ENCODE measurements at places on chromosomes 5 and 9.
A peak's percentile ranks its signal among the peaks of the same experiment; 100 is the strongest.

GRCh38 chr5:5658226-5658625 is 235.7 kb downstream of the ICE1 start:
- peak; percentile 56 for DNase-seq

DNA sequence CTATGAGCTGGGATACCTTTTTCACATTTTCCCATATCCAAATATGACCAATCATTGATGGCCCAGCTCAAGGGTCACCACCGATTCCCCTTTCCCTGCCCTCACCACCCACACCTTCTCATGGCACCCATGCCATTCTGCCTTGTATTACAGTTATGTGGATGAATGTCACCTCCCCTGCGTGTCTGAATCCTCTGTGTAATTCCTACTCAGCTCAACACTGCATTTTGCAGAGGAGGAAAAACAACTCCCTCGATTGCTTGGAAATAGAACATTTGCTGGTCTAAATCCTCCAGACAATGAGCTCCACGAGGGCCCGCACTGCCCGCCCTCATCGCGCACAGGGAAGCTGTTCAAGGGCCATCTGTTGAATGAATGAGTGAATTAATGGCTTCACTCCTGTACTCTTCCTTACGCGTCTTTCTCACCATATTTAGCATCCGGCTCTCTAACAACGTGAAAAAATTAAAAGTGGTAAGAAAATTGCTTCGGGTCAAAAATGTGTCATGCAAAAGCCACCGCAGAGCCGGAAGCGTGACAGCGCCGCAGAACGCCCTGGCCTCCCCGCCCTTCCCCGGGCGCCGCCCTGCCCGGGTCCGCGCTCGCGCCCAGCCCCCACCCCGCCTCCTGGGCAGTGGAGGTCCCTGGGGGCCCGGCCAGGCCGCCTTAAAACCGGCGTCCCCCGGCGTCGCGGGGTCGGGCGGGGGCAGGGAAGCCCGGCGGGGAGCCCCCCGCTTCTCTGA is 704 bp downstream of the SUSD1 start:
- DNase-seq: no peak

GRCh38 chr5:73215531-73215890 is 42.5 kb downstream of the TMEM174 start:
- DNase-seq: no peak

DNA sequence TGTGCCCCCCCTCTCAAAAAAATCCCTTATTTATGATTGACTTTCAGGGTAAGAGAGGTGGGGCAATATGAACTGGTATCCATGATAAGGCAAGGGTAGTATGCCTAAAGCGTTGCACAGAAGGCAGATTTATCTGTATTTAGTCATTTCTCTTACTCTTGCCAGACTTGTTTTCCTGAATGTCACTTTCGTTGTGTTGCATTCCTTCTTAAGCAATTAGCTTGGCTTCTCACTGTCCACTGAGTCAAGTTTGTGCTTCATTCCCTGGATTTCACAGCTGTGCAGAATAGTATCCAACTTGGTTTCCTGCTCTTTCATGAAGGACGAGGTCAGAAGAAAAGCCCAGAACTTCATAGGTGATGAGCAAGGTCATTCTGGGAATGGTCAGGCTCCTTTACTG is 301.5 kb upstream of the ACTBL2 start:
- peak; percentile 23 for DNase-seq

DNA sequence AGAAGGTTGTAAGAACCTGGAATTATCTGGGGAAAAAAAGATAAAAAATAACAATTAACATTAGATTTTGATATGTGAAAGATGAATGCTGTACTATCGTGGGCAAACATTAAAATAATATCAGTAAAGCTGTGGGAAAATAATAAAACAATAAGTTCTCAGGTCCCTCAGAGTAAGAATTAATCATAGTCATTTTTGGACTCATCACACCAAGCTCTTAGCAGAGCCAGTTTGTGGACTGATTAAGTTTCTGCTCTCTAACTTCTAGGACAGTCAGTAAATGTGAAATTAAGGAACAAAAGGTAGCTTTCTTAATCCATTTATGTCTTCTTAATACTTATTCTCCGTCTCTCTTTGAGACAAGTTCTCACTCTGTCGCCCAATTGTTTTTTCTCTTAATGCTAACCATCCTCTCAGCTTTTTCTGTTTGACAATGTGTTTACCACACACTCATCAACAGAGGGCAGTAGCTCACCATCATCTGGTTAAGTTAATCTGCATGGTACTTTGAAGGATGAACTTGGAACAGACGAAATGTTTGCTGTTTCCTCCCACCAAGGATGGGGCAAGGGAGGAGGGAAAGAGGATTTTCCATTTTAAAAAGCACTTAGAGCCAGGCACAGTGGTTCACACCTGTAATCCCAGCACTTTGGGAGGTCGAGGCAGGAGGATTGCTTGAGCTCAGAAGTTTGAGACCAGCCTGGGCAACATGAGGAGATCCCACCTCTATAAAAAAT is 5.3 kb upstream of the ACO1 start:
- DNase-seq: peak; percentile 92

GRCh38 chr5:113480243-113480642 is 8.0 kb downstream of the MCC start:
- DNase-seq: peak; percentile 50

GRCh38 chr9:37801287-37801850 is 772 bp downstream of the DCAF10 start:
- peak; percentile 20 for DNase-seq

- no peak for DNase-seq
Observed at GRCh38 chr5:172380301-172380986, 73.9 kb downstream of the SH3PXD2B start.

DNA sequence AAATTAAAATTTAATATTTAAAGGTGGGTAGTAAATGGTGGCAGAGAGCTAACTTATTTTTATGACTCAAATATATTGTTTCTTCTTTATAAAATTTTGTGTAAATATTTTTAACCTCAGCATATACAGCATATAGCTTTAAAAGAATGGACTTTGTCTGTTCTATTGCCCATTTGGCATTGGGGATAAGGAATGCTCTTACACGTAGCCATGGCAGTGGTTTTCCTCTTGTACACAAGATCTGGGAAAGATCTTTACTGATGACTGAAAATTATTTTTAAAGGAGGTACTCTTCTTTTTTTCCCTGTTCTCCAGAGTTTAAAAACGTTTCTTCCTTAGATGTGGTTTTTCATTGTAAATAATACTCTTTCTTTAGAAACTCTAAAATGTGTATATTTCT is 75.0 kb downstream of the PBX3 start:
- no peak for DNase-seq

- DNase-seq: no peak
Observed at GRCh38 chr5:81855591-81855990, 104.7 kb upstream of the SSBP2 start.

GRCh38 chr5:130964231-130965202 is 200.5 kb downstream of the HINT1 start:
- DNase-seq: no peak

GRCh38 chr5:8954801-8955200 is 591.1 kb downstream of the SEMA5A start:
- DNase-seq: no peak

DNA sequence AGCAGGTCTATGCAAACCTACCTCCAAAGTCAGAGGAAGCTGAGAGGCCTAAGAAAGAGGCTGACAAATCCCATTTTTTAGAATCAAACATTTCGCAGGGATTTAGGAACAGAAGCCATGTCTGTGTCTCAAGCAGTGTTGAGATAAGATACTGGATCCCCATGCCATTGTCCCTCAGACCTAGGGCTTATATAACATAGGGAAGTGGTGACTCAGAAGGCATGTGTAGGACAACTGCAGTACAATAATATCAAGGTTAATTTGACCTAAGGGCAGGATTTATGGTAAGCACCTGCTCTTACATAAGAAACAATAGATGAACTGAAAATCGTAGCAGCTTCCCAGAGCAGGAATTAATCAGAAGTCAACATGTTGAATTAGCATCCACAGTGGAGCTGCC is 459.4 kb downstream of the ANXA1 start:
- DNase-seq: no peak

GRCh38 chr5:157961896-157962590 is 103.1 kb upstream of the CLINT1 start:
- DNase-seq: no peak

- peak; percentile 100 for DNase-seq
Observed at GRCh38 chr5:59745415-59745863, 148.1 kb downstream of the PDE4D start.

DNA sequence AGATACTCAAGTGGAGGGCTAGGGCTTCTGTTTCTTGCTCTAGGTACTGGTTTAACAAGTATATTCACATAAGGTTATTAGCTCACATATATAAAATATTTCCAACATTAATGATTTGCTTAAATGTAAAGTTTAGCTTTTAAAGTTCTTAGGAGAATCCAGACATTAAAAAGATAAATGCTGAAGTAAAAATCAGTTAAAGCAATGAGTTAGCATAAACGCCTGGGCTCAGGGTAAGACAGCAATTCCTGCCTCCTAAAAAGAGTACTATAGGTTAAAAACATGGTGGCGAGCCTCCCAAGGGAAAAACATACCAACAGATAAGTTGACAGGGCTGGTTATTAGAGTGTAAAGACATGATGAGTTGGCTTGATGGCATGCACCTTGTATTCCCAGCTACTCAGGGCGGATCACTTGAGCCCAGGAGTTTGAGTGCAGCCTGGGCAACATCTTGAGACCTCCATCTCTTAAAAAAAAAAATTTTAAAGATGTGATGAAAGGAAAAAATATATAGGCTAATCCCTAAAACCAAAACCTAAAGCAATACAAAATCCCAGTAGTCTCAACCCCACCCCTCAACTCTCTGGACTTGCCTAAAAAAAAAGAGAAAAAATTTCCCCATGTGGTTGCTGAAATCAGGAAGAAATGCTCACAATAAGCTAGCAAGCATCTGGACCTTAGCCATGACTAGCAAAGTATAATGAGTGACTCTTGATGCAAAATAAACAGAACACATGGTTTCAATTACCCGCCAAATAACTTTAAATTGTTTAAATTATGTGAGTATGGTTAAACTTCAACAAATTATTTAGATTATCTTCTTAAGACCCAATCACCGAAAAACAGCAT is 3.6 kb downstream of the GOLPH3 start:
- DNase-seq: no peak

DNA sequence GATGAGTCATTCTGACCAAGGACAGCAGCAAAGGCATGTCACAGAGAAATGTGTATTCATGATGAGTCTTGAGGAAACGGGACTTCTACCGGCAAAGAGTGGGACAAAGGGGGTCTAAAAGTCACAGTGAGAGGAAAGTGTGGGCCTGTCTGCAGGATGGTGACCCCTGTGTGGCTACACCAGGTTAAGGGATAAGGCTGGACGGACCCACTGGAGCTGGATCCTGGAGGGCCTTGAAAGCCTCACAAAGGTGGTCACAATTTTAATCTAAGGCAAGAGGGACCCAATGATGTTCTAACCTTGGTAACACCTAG is 176.5 kb downstream of the CDK5RAP2 start:
- no peak for DNase-seq

GRCh38 chr5:72760259-72760658 is 56.2 kb upstream of the TNPO1 start:
- peak; percentile 10 for DNase-seq

DNA sequence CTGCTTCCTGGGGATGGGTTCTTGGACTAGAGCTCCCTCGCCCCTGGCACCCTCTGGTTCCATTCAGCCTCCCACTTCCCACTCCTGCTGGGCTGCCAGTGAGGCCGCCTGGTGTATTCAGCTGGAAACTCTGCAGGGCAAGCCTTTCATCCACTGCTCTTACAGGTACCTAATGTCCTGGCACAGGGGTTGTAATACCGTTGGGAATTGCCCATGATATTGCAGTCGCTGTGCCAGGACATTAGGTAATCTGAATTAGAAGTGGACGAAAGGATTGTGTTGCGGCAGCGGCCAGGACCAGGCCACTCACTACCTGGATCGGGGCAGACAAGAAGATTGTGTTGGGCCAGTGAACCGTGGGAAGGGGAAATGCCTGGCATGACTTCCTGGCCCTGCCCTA is 13.1 kb downstream of the TMOD1 start:
- DNase-seq: no peak

DNA sequence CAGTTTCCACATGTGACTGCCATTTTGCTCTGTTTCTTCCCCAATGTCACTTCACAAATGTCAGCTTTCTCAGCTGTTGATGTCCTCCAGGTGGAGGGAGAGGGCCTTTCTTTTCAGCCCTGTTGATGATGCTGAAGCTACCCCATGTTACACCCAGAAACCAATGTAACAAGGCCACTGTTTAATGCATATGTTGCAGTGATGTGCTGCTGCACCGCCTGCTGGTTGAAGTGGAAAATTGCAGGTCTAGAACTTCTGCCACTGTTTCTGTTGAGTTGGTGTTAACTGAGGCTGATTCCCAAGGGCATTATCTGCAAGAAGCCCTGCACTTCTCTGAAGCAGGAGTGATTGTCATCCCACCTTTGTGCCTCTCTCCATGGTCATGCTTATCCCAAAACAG is 428.4 kb downstream of the KDM4C start:
- peak; percentile 37 for DNase-seq

DNA sequence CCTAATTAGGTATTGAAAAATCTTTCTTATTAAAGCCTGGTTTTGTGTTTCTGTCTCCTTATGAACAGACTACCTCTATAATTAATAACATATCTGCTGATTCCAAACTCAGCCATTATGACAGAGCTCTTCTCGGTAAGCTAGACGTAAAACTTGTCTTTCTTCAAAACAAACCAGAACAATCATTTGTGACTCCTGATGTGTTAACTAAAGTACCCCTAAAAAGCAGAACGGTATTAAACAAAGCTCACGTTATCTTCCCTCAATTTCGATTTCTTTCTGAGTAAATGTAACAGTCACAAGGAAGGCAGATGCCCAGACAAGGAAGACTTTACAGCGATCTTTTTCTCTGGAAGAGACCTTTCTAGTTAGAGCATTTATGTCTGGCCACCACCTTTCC is 1.8 kb downstream of the SEMA5A start:
- DNase-seq: no peak

- no peak for DNase-seq
Observed at GRCh38 chr9:116319480-116319879, 165.9 kb downstream of the PAPPA start.

- DNase-seq: no peak
Observed at GRCh38 chr5:178356431-178356872, 123.8 kb upstream of the PHYKPL start.

DNA sequence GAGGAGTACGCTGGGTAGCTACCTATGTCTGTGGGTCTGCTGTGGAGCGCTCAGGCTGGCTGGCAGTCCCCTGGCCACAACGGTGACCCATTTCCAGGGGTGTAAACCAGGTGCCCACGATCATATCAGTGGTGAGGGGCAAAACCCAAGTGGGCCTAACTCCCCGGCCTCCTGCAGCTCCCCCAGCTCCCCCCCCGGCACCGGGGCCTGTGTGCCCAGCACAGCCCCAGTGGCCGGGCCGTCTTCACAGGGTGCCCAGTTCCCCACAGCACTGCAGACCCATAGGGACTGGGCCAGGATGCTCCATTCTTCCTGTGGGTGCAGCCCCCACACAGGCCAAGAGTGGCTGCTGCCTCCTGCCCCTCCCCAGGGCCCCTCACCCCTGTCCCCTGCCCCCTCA is 958 bp upstream of the LCN8 start:
- no peak for DNase-seq

Data from fibroblast of pulmonary artery (primary cell).